Dorsolateral prefrontal cortex (tissue), 122 donors: ENCODE measurements at places on chromosomes 13 and 19. TPM values are rescaled to one million over a fixed set of nuclear protein-coding genes. Genes with fewer than 3 reads are reported as not detected.

TUBB4A gene
- 717 TPM for total RNA-seq

MYO16 gene
- 12.1 TPM for total RNA-seq

MBD3L3 gene
- total RNA-seq, result not detected

GRCh38 chr19:28076628-28077027 is 1136.3 kb downstream of the UQCRFS1 start:
- DNase-seq, result no peak

PPP6R1 gene
- total RNA-seq, result 106 TPM

DNA sequence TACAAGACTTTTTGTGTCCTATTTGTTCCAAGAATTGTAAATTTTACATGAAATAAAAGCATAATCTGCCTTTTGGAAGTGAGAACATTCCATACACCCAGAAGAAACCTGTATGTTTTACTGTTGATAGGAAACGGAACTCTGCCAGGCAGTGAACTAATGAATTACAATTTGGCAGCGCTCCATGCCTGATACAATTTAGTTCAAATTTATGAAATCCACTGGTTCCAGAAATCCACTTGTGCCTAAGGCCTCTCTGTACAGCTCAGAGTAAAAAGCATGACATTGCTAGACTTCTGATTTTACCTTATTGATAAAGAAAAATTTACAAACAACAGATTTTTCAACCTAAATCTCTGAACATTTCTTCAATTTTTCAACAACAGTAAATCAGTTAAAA is 78.1 kb downstream of the PCDH9 start:
- no peak for DNase-seq

DNA sequence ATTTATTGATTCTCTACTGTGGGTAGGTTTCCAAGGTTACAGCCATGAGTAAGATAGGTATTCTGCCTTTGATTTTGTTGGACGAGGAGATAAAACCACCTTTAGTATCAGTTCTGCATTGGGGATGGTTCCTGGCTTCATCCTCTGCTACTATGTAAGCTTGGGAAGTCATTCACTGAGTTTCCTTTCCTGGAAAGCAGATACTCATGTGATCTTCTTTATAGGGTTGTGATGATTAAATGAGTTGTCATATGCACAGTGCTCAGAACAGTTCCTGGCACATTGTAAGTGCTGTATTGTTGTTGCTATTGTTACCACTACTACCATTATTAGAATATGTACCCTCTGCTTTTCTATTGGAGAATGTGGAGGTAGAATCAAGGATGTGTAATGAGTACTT is 13.1 kb upstream of the WTIP start:
- DNase-seq, result no peak

GRCh38 chr13:87696458-87696857 is 25.3 kb downstream of the SLITRK5 start:
- no peak for DNase-seq

KLHL1 gene
- total RNA-seq, result 1.3 TPM

ZNF160 gene
- 37.6 TPM for total RNA-seq

GRCh38 chr19:8684001-8684902 is 14.3 kb downstream of the ACTL9 start:
- DNase-seq, result no peak

- no peak for DNase-seq
Measured at GRCh38 chr13:108113407-108113806, 101.9 kb downstream of the LIG4 start.

- no peak for DNase-seq
Measured at GRCh38 chr13:31385540-31385939, 185.8 kb downstream of the B3GLCT start.

DNA sequence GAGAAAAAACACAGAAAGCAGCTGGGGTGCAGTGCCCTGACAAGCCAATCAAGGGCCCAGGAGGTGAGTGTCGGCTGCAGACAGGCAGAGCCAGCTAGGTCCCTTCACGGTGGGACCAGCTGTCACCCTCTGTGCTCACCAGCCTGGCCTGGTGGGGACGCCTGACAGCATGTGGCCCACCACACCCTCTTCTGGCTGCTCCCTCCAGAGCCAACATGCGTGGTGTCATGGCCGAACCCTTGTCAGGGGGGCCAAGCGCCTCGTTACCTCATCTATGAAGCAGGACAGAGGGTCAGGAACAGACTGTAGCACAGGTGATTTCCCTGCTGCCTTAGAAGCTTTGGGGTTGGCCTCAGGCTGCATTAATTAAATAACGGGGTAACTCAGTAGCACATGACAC is 40.0 kb upstream of the ISYNA1 start:
- DNase-seq, result no peak

DNA sequence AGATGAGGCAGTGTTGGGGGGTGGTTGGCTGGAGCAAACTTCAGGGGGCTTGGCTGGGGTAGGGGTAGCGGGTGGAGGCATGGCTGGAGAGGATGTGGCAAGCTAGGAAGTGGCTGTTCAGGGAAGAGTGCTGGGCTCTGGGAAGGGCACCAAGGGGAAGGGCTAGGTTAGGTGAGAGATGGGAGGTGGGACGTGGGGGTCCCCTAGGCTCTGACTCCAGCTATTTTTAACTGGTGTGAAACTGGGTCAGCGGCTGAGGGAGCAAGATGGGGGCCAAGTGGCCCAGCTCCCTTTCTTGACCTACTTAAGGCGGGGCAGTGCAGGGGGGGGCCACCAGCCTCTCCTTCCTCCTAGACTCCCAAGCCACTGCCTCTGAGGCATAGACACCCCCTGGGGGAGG is 7.3 kb downstream of the KCNC3 start:
- DNase-seq, result no peak

DNA sequence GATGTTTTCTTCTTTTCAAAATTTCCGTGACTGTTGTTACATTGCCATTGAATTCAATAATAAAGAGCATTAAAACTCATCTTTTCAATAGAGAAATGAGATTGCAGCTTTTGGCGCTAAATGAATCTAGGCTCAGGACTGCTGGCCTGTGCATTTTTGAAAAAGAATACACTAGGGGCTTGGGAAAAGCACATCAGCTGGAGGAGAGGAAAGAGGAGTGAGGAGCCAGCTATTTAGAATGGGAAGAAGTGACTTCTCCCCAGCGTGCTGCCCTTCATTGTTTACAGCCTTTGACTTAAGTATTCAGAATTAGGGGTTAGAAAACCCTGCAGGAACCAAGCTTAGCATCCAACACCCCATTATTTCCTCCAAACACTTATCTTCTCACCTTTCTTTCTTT is 43.3 kb downstream of the TNFSF11 start:
- DNase-seq, result no peak
